ENCODE measurements at places on chromosomes 7 and 10.

GRCh38 chr7:66118603-66119002 is 4.0 kb downstream of the CRCP start:
- no peak for DNase-seq

- no peak for DNase-seq
Measured at GRCh38 chr10:62374862-62375710, 917 bp downstream of the ZNF365 start.

DNA sequence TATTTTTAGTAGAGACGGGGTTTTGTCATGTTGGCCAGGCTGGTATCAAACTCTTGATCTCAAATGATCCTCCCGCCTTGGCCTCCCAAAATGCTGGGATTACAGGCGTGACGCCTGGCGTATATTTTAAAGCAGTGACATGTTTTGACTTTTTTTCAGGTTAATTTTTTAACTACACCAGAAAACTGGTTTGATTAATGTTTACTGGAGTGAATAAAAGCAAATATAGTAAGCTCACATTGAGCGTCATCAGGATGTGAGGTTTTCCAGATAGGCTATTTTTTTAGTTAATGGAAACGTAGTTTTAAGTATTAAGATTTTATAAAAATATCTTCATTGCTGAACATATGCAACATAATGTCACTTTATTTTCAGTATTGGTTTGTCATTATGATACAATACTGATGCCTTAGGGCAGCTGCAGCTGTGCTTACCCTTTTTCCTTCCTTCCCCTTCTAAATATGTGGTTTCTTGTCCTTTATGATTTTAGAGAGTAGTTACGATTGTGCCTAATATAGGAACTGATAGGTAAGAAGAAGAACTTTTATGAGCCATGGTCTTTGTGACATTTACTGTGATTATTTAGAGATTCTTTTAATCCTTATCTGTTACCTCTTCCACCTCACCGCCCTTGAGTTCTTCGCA is 37.3 kb downstream of the TMEM60 start:
- DNase-seq, result no peak

DNA sequence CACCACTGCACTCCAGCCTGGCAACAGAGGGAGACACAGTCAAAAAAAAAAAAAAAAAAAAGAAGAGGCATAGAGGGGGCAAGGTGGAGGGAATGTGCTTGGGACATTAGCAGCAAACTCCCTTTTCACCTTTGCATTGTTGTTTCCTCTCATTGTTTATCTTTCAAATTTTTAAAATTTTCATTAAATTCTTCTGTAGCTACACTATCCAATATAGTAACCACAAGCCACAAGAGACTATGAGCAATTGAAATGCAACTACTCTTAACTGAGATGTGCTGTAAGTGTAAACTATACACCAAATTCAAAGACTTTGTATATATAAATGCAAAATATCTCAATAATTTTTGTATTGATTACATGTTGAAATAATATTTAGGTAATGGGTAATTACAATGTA is 43.4 kb downstream of the EBLN1 start:
- DNase-seq, result no peak

- no peak for DNase-seq
Measured at GRCh38 chr10:118843647-118844265, 89.0 kb upstream of the CACUL1 start.

DNA sequence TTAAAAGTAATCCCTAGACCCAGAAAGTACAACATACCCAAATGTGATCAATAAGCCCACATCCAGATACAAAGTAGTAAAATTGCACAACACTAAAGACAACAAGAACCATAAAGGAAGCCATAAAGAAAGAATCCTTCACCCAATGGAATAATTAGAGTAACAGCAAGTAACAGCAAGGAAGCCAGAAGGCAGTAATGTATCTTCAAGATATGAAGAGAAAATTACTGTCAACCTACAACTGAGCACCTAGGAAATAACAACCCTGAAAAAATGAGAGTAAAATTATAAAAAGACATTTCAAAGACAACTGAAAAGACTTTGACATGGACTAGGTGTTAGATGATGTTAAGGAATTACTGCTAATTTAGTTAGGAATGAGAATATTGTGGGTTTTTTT is 60.5 kb downstream of the CNOT4 start:
- DNase-seq, result no peak

GRCh38 chr7:98826387-98826786 is 43.4 kb downstream of the TMEM130 start:
- DNase-seq, result no peak

- DNase-seq, result no peak
Measured at GRCh38 chr7:40162516-40162915, 27.7 kb downstream of the SUGCT start.

- no peak for DNase-seq
Measured at GRCh38 chr10:110455446-110455845, 42.3 kb upstream of the DUSP5 start.

- DNase-seq, result peak; percentile 51
Measured at GRCh38 chr10:24208661-24209431, at the start of gene KIAA1217. Gene KIAA1217 (plus strand): TSS chr10:24209138. CDS start chr10:24209194, 56 bp downstream.

GRCh38 chr10:34905200-34905927 is 90.3 kb upstream of the PARD3 start:
- no peak for DNase-seq

Data from transverse colon (tissue), 4 donors.